GM12891 (cell line): ENCODE measurements at places on chromosomes 6 and 20.

DNA sequence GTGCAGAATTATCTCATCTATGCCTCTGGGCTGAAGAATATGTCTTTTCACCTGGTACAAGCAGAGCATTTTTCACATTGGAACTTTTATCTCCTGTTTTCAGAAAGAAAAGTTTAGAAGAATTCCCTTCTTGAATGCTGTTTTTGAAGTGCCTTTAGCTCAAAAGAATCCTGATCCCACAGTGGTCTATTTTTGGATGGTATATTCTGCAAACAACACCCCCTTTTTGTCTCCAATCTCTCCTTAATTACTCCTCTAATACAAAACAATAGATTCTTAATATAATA lies 57.7 kb upstream of the HFE start:
- no peak for DNase-seq

DNA sequence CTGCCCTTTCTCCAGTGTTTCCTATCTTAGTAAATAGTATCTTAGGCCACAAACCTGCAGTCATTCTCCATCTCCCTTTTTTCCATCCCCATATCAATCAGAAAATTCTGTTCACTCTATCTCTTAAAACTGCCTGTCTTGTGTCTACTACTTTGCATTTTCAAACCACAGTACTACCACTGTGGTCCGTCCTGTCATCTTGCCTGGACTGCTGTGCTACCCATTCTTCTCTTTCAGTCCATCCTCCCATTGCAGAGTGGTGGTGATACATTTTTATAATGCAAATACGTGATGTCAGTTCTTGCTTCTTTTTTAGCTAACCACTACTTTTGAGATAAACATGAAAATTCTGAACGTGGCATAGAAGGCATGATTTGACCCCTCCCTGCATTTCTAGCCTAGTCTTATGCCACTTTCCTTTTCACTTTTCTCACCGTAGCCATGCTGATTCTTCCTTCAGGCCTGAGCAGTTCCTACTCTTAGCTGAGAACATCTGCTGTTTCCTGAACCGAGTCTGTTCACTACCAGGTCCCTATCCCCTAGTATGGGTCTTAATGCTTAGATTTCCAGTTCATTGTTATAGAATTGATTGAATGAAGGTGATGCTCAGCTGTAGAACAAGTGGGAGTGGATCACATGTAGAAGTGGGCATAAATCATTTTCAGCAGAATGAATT lies 13.8 kb downstream of the TBPL1 start:
- no peak for DNase-seq

- no peak for DNase-seq
These were observed 30.6 kb downstream of the ARID1B start for GRCh38 chr6:156807795-156808194.

DNA sequence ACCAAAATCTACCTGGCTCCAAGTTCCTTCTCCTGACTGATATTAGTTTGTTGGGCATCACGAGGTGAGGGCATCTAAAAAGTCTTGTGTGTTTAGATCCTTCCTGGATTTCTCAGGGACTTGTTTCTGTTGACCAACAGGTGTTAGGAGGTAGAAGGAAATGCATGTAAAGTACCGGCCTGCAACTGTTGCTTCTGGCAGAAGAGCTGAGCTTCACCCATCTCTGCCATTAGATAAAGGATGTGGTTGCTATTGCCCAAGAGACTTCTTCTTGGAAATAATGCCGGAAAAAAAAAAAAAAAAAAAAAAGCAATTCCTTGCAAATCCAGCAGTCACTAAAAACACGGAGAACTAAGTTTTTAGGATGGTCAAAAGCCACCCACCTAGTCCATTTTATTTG lies 303.1 kb downstream of the CDH26 start:
- no peak for DNase-seq

- DNase-seq, result no peak
These were observed 92.6 kb downstream of the PDE7B start for GRCh38 chr6:135944120-135944519.

DNA sequence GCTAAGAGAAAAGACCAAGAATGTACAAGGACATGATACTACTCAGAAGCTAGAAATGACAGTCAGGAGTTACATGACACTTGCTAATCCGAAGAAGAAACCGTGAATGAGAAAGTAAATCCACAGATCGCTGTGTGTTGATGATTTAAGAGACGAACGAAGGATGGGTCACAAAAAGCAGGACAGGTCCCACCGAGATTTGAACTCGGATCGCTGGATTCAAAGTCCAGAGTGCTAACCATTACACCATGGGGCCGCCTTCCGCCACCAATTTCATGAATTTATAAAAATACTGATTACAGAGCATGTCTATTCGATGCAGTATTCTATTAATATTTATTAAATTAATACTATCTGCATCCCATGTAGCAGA lies 54.0 kb upstream of the BTN3A2 start:
- DNase-seq, result no peak

- no peak for DNase-seq
These were observed 3.3 kb upstream of the MOG start for GRCh38 chr6:29653452-29654038.

- no peak for DNase-seq
These were observed 26.6 kb downstream of the NOL4L start for GRCh38 chr20:32558526-32558925.

DNA sequence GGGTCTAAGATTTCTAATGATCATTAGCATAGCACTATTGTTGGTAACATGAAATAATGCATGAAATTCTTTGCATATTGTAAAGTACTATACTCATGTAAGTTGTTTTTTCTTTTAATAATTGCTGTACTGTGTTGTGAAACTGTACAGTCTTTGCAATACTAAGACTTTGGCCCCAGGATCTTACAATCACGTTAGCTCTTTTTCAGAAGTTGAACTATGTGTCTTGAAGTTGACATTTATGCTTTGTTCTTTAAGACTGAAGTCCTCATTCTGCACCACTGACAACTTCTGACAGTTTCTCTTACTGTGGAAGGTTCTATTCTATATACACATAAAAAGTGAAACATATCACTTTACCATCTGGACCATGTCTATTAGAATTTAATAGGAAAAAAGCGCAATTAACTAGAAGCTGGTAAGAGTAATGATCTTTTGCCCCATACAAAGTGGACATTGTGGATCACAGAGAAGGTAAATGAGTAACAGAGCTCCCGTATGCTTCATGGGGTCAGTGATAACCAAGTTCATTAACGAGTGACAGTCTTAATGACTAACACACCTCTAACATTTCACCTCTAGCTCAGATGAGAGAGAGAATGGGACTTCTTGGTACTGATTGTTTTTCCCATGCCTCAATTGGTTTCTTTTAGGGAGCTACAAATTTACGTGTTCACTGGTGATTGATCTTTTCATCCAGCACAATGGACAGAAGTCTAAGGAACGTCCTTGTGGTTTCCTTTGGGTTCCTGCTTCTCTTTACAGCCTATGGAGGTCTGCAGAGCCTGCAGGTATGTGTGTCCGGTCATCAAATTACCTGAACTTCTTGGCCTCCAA lies at the start of gene UNC93A:
UNC93A (plus strand) TSS at position 530 of the 837 bp plus-strand sequence; CDS start at position 705, 175 bp downstream.
- no peak for DNase-seq

- no peak for DNase-seq
These were observed 12.9 kb upstream of the EMILIN3 start for GRCh38 chr20:41379551-41379950.

- no peak for DNase-seq
These were observed 182.1 kb downstream of the UTRN start for GRCh38 chr6:144467172-144467762.

DNA sequence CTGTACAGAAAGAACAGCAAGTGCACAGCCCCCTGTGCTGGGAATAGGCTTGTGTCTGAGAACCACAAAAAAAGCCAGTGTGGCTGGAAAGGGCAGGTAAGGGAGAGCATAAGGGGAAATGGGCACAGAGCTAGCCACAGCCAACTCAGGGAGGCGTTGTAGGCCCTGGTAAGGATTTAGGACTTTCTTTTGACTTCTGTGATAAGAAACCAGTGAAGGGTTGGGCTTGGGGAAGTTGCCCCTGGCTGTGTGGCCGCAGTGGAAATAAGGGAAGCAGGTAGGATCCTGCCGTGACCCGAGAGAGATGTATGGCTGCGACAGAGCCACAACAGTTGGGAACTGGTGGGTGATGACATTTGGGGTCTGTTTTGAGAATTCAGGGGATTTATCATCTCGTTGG lies 30.0 kb upstream of the PHACTR2 start:
- DNase-seq, result no peak

GRCh38 chr6:7566107-7566506 lies 23.9 kb upstream of the SNRNP48 start:
- DNase-seq, result no peak

DNA sequence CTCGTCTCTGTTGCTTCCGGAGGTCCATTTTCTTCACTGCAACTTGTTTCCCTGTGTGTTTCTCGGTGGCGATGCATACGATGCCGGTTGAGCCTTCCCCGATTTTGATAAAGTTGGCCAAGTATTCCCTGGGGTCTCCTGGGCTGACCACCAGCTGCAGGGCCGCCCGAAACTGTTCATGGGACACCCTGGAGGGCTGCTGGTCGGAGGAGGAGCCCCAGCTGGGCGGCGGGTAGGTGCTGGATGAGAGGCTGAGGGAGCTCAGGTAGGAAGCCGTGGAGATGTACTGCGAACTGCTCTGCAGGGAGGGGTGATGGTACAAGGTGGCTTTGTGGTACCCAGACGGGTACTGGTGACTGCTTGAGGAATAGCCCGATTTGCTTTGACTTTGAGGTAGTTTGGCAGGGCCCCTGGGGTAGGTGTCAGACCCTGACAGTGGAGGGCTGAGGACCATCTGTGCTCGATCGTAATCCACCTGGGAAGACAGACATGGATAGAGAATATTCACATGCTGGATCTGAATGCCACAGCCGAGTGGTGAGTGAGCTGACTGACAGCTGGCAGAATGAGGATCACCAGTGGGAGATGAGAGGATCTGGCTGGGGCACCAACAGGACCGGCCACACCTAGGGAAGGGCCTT lies 51.6 kb downstream of the LAMP5 start:
- DNase-seq, result no peak

- no peak for DNase-seq
These were observed 447.0 kb upstream of the CDH4 start for GRCh38 chr20:60804918-60805630.

DNA sequence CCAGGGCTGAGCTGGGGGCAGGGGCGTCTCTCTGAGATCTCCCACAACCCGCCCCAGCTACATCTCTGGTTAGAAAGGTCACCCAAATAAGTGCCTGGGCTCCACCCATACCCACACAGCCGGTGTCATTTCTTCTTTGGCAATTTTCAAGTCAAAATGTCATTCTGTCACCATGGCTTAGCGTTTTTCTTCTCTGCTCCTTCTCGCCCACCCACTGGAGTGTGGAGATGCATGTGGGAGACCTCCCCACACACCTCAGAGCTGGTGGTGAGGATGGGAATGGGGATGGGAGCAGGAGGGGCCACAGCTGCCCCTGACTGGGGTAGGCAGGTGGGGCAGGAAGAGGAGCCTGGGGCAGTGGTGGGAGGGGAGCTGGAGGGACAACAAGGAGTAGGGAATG lies 63.1 kb downstream of the CPNE5 start:
- no peak for DNase-seq

DNA sequence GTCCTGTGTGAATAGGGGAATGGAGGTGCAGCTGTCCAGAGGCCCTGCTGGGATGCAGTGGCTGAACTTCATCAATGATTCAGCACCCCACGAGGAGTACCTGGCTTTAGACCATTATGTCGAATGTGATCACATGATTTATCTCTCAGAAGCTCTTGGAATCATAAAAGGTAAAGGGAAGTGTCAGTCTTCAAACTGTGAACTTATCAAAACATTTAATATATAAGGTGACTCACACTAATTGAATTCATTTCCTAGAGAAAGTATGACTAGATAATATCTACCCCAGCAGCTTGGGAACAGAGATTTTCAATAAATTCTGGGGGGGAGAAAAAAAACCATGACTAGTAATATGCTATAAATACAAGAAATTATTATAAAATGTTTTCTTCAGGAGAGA lies 29.5 kb downstream of the ALDH8A1 start:
- no peak for DNase-seq

- DNase-seq, result no peak
These were observed 132.8 kb downstream of the ARID1B start for GRCh38 chr6:156910011-156910334.

- DNase-seq, result no peak
These were observed 4.8 kb upstream of the PMEPA1 start for GRCh38 chr20:57714409-57715267.

DNA sequence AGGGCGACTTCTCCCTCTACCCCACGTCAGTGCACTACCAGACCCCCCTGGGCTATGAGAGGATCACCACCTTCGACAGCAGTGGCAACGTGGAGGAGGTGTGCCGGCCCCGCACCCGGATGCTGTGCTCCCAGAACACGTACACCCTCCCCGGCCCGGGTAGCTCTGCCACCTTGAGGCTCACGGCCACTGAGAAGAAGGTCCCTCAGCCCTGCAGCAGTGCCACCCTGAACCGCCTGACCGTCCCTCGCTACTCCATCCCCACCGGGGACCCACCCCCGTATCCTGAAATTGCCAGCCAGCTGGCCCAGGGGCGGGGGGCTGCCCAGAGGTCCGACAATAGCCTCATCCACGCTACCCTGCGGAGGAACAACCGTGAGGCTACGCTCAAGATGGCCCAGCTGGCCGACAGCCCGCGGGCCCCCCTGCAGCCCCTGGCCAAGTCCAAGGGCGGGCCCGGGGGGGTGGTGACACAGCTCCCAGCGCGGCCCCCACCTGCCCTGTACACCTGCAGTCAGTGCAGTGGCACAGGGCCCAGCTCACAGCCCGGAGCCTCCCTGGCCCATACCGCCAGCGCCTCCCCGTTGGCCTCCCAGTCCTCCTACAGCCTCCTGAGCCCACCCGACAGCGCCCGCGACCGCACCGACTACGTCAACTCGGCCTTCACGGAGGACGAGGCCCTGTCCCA lies 57.5 kb upstream of the TMEM181 start:
- no peak for DNase-seq

- no peak for DNase-seq
These were observed 43.0 kb upstream of the ZFAND3 start for GRCh38 chr6:37776566-37776965.

DNA sequence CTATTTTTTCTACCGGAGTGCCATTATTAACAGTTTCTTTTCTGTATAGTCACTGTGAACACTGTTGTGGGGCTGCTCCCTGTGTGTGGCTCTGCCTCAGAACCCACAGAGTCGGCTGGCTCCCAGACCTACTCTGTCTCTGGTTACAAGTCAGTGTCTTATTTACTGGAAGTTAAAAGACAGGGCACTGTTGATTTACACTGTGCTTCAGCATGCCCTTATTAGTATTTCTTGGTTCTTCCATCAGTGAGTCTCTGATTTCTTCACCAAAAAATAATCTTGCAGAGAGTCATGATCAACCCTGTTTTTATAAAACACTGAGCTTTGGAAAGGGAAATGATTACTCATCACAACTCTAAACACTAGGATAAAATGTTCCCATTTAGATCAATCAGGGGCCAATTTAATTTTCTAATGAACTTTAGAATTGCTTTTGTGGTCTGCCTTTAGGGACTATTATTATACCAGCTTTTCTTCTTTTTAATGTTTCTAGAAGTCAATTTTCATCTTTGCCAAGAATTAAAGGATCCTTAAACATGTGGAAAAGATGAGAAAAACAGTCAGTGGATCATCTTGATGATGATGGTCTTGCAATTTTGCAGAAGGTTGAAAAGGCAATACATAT lies 92.6 kb downstream of the UTRN start:
- DNase-seq, result no peak
